Aorta (tissue), 5 donors: ENCODE measurements at places on chromosomes 4 and X. TPM values are rescaled to one million over a fixed set of nuclear protein-coding genes. Genes with fewer than 3 reads are reported as not detected.

DNA sequence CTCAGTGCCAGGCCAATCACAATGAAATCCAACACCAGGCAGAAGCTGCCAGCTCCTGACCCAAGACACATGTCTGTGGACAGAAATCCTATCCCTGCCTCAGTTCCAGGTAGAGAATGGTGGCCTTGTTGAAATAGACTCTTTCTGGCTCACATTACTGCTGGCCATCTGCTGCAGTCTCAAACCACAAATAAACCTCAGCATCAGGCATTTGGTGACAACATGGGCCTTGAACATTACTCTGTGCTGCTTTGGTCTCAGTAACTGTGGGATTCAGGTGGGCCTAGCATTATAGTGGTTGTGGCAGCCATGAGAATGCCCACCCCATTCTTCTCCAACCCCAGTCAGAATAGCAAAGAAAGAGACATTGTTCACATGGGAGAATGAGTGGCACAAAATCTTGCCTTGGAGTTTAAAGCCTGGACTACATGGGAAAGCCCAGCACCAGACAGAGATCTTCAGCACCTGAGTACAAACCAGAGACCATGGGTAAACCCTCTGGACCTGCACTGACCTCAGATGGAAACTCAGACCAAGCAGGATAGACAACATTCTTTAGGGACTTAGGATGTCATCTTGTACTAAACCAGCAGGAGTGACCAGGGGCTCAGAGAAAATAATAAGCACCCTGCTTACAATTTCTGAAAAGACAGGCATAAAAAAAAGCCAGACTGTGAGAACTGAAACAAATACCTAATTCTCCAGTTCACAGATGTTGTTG is 50.4 kb upstream of the TRAM1L1 start:
- no peak overlapping the region for H3K27ac ChIP-seq
- no peaks in the 10 kb centered on the region for H3K36me3 ChIP-seq
- no peak overlapping the region for H3K4me3 ChIP-seq
- no peak for DNase-seq
- H3K4me1 ChIP-seq, result no peaks in the 10 kb centered on the region

The TEC gene
- 9.3 TPM for total RNA-seq

DNA sequence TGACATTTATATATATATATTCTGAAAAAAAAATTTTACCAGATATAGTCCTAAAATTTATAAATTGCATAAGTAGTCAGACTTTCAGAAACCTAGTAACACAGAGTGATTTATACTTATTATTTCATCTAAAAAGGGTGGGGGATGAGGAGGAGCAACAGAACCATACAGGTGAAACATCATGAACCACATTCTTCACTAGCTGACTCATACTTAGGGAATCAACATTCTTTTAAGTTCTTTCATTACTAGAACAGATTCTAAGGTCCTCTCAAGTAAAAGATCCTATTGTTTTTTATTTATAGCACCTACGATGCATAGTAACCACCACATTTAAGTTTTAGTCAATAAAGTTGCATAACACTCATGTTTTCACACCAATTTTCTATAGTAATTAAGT is 166.1 kb downstream of the LRBA start:
- H3K4me3 ChIP-seq, result no peak overlapping the region
- H3K27me3 ChIP-seq, result no peaks in the 10 kb centered on the region
- no peaks in the 10 kb centered on the region for H3K36me3 ChIP-seq
- no peaks in the 10 kb centered on the region for H3K4me1 ChIP-seq
- no peak overlapping the region for H3K27ac ChIP-seq

The ALB gene
- total RNA-seq, result 0.84 TPM

The SSX4 gene
- not detected for total RNA-seq

The VCX3B gene
- total RNA-seq, result not detected

- no peaks in the 10 kb centered on the region for H3K36me3 ChIP-seq
- H3K4me3 ChIP-seq, result no peak overlapping the region
- no peaks in the 10 kb centered on the region for H3K4me1 ChIP-seq
- no peaks in the 10 kb centered on the region for H3K27me3 ChIP-seq
- no peak for DNase-seq
These were observed 30.0 kb downstream of the C4orf50 start for GRCh38 chr4:5988086-5988845.

GRCh38 chr4:170425521-170426143 is 335.9 kb upstream of the AADAT start:
- no peak overlapping the region for H3K27ac ChIP-seq
- H3K36me3 ChIP-seq, result no peaks in the 10 kb centered on the region
- no peak for DNase-seq
- no peaks in the 10 kb centered on the region for H3K4me1 ChIP-seq
- no peak overlapping the region for H3K4me3 ChIP-seq

The NPY5R gene
- 2.0 TPM for total RNA-seq
